ENCODE measurements at places on chromosomes 7 and 10.

DNA sequence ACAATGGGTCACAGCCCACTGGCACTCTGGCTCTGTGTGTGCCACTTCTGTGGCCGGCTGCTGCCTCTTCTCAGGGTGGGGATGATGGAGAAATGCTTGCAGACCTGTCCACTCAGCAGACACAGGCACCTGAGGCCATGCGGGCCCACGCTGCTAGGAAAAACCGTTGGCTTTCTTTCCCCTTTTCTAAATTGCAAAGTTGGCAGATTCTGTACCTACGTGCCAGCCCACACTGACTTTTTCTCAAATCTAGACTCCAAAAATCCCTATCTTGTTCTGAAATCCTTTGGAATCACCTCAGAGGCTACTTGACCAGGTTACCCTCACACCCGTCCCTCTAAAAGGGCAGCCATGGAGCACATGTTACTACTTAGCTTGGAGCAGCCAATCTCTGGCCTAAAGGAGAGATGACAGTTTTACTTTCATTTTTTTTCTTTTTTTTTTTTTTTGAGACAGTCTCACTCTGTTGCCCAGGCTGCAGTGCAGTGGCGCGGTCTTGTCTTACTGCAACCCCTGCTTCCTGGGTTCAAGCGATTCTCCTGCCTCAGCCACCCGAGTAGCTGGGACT, 99.4 kb downstream of the RNF216 start:
- DNase-seq, result no peak

DNA sequence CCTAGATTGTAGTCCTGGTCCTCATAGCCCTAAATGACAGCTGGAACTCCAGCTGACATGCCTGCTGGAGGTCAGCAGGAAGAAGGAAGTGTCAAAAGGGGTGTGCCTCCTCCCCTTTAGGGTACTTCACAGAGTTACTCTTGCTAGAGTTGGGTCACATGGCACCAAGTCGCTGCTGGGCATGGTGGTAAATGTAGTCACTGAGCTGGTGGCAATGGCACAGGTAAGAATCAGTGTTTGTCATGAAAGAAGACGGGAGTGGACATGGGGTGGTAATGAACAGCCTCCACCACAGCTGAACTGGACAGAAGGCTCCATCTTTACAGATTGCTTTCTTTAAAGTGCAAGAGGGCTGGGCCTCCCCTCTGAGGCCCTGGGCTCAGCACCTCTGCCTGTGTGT, 122.3 kb downstream of the ACTR3B start:
- no peak for DNase-seq

GRCh38 chr7:74068378-74069085, 15.1 kb upstream of the LIMK1 start:
- DNase-seq, result no peak

GRCh38 chr7:158096582-158096981, 491.0 kb downstream of the PTPRN2 start:
- no peak for DNase-seq

- peak; percentile 37 for DNase-seq
These were observed 653 bp upstream of the ADRB1 start for GRCh38 chr10:114042895-114043531.

- no peak for DNase-seq
These were observed 140.4 kb upstream of the RHEB start for GRCh38 chr7:151660141-151660540.

- DNase-seq, result peak; percentile 82
These were observed 1053.9 kb downstream of the KCNMA1 start for GRCh38 chr10:76583711-76584161.

- DNase-seq, result no peak
These were observed 418.5 kb upstream of the MGMT start for GRCh38 chr10:129048513-129048912.

- DNase-seq, result no peak
These were observed 19.8 kb downstream of the HNRNPA2B1 start for GRCh38 chr7:26180792-26181198.

GRCh38 chr10:3805201-3805790, 20.3 kb upstream of the KLF6 start:
- peak; percentile 91 for DNase-seq

DNA sequence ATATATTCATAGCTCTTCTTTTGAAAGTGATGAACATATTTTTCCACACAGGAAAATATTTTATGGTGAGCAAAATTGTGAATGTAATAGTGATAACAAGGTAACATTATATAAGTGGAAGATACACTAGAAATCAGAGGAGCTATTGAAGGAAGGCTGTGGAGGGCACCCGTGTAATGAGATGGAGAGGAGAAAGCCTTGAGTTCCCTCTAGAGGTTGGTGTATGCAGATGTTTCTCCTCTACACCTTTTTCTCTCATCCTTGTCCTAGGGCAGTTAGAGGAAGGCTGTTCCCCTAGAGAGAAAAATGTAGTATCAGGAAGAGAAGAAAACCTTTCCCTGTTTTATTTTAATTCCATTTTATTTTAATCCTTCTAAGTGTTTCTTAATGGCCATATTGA, 54.6 kb upstream of the NRG3 start:
- no peak for DNase-seq

GRCh38 chr7:46452561-46453135, 531.6 kb upstream of the IGFBP3 start:
- DNase-seq, result peak; percentile 24

GRCh38 chr10:85920311-85920710, 446.3 kb downstream of the GRID1 start:
- no peak for DNase-seq

DNA sequence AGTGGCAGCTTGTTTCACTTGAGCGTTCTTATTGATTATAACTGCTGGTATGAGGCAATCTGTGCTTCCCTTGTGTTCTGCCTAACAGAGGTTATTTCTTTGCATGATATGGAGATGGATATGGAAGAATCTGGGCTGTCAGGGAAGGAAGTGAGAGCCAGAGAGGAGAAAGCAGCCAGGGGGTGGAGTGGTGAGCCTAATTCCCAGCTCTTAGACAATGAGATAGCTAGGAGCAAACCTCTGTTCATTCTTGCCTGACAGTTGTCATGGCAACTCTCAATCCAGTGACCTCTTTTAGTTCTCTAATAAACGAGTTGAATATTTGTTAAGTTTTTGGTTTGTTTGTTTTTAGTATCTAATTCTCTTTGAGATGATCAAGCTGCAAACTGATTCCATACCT, 214.3 kb downstream of the NRG3 start:
- DNase-seq, result no peak

GRCh38 chr7:146414937-146415336, 298.3 kb downstream of the CNTNAP2 start:
- no peak for DNase-seq

- no peak for DNase-seq
These were observed 28.2 kb downstream of the ZNF25 start for GRCh38 chr10:37948210-37948609.

DNA sequence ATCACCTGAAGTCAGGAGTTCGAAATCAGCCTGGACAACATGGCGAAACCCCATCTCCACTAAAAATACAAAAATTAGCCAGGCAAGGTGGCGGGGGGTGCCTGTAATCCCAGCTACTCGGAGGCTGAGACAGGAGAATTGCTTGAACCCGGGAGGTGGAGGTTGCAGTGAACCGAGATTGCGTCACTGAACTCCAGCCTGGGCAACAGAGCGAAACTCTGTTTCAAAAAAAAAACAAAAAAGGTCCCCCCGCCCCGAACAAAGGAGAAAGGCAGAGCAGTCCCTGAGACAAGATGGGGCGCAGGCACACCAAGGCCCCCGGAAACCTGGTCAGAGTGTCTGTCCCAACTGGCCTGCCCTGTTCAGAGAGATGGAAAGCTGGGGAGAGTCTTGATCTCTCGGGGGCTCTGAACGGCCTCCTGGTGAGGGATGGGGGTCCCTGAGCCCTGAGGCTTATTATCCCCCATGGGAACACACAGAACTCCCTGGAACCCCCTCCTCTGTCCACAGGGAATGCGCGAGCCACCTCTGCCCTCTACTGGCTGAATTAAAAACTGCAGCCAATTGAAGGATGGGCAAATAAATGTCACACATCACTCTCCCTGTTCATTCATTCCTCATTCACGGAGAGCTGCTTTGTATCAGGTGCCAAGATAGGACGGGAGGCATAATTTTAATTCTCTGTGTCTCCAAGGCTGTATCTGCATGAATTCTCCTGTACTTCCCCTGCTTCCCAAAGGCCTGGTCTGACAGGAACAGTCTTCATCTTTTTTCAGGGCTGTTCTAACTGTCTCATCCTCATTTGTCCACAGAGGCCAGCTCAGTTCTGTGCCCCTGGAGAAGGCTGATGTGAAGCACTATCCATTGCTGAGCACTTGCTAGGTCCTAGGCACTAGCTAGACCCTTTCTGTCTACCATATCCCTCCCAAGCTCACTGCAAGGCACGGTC, 28.9 kb downstream of the MAT1A start:
- DNase-seq, result peak; percentile 20

- DNase-seq, result no peak
These were observed 40.2 kb downstream of the ZNF365 start for GRCh38 chr10:62414359-62414758.

GRCh38 chr7:14888962-14889361, 13.6 kb downstream of the DGKB start:
- DNase-seq, result no peak

- no peak for DNase-seq
These were observed 50.2 kb downstream of the ABI1 start for GRCh38 chr10:26810435-26811026.

GRCh38 chr10:17771017-17771416, 19.0 kb downstream of the TMEM236 start:
- no peak for DNase-seq

DNA sequence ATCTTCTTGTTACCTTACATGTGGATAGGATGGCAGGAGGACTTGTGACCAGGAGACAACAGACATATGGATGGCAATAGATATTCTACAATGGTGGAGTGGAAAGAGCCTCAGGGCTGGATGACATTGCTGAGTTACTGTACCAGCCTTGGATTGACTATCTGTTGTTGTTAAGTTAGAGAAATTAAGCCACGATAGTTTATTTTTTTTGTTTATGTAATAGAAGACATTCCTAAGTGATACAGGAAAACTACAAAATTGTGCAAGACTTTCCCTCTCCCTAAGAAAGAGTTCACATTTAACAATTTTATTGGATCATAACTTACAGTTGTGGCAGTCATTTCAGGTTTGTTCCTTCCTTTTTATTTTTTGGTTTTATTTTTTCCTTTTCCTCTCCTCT, 230.7 kb upstream of the CACNA2D1 start:
- no peak for DNase-seq

GRCh38 chr10:116026725-116027124, 246.3 kb downstream of the GFRA1 start:
- no peak for DNase-seq

GRCh38 chr7:81478664-81479063, 291.2 kb downstream of the HGF start:
- DNase-seq, result no peak

DNA sequence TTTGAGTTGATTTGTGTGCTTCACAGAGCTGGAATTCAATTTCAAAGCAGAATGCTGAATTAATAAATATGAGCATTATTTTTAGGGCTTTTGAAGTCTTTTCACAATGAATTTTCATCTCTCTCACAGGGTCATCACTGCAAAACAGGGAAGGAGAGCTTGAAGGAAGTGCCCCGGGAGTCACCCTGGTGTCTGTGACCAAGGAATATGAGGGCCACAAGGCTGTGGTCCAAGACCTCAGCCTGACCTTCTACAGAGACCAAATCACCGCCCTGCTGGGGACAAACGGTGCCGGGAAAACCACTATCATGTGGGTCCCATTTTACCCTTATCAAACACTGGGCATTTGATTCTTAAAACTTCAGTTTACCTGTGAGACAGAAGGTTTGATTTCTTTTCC, 217.7 kb downstream of the ABCA13 start:
- no peak for DNase-seq

DNA sequence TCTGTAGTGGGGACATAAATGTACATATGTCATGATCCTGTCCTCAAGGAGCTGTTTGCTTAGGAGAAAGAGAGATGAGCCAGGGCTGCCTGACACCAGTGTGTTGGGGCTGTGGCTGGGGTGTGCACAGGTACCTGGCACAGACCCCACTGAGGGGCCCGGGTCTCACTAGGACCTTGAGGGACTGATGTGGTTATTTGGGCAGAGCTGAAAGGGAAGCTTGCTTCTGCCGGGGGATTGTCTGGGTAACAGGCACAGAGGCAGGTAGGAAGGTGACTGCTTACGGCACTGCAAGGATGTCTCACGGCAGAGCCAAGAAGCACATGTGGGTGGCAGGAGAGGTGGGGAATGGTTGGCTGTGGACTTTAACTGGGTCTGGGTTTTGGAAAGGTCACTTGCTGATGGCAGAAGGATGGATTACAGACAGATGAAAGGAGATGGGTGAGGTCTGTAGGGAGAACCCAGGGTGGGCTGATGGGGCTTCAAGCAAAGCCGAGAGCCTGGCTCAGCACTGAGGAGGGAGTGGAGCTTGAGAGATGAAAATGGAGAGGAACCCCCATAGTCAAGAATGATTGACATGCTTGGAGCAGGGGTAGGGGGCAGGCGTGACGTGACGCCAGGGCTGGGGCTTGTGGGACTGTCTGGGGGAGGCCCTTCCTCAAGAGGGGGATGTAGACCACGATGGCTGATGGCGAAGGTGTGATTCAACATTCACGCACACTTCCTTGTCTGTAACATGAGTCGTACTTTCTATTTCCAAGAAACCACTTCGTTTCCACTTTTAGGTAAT, 207.7 kb upstream of the SHH start:
- DNase-seq, result no peak

DNA sequence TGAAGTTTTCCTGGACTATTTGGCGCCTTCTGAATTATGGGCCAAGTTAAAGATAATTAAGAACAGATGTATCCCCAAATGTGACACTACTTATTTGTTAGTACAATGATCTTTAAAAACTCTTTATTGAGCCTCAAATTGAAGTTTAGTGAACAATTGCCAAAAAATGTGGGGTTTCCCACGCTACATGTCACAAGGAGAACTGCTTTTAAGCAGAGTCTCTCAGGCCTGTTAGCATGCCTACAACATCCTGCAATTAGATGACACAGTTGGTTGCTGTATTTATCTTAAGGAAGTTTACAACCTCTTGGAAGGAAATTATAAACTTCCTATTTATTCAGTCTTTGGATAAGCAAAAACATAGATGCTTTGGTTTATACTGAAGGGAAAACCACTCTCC, 733.0 kb downstream of the TNS3 start:
- no peak for DNase-seq

DNA sequence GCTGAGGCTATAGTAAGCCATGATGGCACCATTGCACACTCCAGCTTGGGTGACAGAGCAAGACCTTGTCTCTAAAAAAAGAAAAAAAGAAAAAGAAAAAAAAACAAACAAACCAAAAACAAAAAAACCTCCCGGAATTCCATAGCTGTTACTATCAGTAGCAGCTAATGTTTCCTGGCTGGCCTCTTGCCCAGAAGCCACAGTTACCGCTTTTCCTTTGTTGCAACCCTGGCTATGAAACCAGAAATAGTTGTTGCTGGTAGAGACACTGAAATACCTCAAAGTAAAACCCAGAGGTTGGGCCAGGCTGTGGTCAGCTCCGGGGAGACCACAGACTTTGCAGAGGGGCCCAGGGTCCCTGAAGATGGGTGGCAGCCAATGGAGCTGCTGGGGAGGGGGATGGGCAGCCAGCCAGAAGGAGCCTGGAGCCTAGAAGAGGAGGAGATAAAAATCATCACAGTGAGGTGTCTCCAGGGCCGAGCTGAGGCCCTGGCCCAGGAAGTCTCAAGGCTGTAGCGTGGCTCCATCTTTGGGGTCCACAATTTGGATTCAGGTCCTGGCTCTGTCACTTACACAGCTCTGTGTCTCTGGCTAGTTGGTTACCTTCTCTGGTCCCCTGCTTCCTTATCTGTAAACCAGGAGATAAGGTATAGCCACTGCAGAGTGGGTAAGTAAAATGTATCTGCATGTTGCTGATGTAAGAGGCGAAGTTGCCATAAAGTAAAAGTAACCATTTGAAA, 3.4 kb upstream of the CHST12 start:
- DNase-seq, result peak; percentile 70

GRCh38 chr7:132298790-132299189, 277.5 kb downstream of the PLXNA4 start:
- DNase-seq, result peak; percentile 12

GRCh38 chr10:98675902-98676301, 229.2 kb upstream of the HPS1 start:
- DNase-seq, result no peak
